ENCODE measurements at places on chromosomes 2 and 18.
A peak's percentile ranks its signal among the peaks of the same experiment; 100 is the strongest.

GRCh38 chr2:5479265-5479928 is 212.8 kb upstream of the SOX11 start:
- DNase-seq: no peak

GRCh38 chr2:7795778-7796563 is 878.8 kb downstream of the RNF144A start:
- DNase-seq: peak; percentile 11

- no peak for DNase-seq
These were observed 78.1 kb downstream of the ASAP2 start for GRCh38 chr2:9284521-9285297.

- DNase-seq: no peak
These were observed 6.3 kb downstream of the CFLAR start for GRCh38 chr2:201122276-201122675.

GRCh38 chr2:1370461-1370860 is 42.8 kb upstream of the TPO start:
- DNase-seq: no peak

- no peak for DNase-seq
These were observed 640.1 kb downstream of the EPHA4 start for GRCh38 chr2:220932041-220932440.

DNA sequence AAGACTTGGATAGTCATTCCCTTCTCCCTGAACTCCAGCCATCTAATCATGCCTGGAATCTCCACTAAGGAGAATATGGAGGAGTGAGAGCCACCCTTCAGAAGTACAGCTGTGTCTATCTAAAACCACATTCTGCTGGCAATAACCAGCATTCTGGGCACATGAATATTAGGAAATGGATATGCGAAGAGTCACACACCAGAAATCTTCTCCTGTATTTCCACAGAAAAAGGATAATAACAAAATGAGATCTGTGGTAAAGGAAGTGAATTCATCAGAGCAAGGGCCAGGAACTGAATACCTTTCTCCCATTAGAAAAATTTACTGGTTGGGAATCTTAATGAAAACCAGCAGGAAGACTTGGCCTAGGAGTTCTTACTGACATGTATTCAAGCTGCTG is 218.8 kb downstream of the SCG2 start:
- peak; percentile 56 for DNase-seq

DNA sequence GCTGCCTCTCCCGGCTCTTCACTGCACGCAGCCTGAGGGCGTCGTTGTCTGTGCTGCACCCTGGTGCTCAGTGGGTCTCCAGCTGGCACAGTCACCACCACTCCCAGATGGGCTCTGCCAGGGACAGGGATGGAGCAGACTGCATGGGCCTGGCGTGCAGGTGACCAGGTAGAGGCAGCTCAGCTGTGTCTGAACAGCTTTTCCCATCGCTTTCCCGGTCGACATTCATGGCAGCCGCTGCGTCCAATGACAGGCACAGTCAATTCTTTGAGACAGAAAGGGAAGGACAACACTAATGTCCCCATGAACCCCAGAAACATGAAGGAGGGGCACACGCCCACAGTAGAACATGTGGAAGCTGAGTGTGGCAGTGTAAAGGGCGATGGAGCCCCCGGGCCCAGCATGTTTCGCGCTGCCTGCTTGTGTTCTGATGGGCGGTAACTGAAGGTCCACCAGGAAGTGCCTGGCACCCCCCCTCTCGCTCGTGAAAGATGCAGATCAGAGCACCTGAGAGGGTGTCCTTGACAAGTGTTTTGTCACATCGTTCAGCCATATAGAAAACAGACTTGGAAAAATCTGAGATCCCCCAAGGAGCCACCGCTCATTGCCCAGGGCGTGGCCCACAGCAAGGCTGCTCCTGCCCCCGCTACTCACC is 122.4 kb downstream of the NFATC1 start:
- DNase-seq: no peak

DNA sequence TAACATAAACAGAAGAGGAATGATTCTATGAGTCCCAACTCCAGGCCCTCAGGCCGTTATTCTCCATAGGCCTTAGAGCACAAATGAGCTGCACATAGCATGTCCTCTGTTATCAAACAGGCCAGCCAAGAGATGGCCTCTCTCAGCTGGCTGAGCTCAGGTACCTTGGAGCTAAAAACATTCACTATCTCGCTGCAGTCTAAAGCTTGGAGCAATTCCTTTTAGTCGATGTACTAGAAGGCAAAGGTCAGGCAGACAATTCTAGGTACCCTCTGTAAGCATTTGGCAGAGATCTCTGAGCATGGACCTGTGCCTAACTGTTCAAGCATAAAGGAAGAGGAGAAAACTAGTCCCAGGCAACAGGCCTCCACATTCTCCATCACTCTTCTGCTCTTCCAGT is 38.0 kb upstream of the ATL2 start:
- no peak for DNase-seq

DNA sequence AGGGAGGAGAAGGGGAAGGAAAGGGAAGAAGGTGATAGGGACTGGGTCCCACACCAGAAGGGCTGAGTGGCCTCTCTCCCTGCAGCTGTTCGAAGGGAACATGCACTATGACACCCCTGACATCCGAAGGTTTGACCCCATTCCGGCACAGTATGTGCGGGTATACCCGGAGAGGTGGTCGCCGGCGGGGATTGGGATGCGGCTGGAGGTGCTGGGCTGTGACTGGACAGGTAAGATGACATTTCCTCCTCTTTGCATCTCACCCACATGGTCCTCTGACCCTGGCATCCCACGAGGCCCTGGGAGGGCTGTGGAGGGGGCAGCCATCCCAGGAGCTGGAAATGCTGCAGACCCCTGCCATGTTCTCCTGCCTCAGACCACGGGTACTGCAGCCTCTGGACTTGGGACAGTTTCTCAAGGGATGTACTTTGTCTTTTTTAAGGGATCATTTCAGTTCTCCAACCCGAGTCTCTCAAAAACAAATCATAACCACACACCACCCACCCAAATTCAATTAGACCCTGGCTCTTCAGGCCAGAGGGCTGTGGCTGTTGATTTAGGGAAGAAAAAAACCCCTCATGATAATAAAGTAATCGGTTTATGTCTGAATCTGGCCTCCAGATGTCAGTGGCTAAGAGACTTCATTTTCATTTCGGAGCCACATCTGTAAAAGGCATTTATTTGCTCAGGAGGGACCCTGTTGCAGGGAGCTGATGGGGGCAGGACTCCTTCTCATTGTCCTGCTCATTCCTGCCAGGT is 63.5 kb downstream of the NRP2 start:
- DNase-seq: no peak

DNA sequence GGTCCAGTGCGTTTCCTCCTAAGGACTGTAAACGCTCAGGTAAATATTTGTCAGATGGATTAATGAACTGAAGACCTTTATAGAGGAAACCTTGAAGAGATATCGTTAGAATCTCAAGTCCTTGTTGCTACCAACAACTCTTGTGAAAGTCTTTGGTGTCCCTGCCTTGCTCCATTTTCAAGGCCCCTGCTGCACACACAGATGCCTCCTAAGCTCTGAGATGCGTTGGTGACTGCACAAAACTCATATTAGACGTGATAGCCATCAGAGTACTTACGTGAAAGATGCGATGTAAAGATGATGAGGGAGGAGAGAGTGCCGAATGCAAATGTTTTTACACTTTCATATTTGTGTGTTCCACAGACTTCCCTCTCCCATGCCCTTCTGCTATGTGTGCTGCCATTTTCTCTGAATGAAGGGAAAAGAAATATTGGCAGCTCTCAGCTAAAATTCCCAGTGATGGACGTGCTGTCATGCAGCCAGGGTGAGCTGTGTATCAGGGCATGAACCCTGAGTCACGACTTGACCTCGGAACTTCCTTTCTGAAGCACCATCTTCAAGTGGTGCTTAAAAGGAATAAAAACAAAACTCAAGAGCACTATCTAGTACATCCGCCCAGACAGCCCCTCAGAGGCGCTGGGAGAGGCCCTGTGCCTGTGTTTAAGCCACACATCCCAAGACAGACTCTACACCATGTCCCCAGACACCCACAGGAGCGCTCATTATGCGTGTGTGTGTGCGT is 117.4 kb downstream of the FAM210A start:
- no peak for DNase-seq

DNA sequence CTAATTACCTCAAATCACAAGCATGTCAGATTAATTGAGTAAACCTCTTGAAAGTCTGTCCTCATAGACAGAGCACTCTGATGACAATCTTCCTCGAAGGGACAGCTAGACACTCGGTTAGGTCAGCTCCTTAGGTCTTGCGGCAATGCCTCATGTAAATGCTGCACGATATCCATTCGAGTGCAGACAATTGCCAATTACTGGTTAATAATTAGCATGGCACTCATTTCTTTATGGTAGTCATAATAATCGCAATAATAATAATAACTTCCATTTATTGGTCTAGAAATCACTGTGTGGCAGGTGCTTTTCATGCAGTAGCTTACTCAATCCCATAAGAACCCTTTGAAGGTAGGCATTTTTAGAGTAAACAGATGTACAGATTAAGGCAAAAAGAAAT is 44.7 kb upstream of the DSC1 start:
- no peak for DNase-seq

- no peak for DNase-seq
These were observed 13.9 kb downstream of the CNTNAP5 start for GRCh38 chr2:124039032-124039431.

DNA sequence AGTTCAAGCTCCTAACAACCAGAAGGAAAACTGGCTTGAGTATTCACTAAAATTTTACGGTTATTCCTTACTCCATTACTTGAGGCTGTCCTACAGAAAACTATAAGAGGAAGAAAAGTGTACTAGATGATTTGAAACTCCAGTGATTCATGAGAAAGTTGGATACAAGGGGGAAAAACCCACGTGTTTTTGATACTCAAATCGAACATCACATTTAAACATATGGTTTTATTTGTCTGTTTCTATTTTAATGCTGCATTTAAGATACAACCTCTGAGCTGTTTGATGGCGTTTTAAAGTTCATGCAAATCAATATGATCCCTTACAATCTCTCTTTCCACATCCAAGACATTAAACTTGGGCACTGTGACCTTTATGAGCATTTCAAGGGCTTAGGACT is 125.1 kb upstream of the LMAN1 start:
- DNase-seq: no peak

GRCh38 chr2:33442528-33443079 is 33.8 kb upstream of the RASGRP3 start:
- DNase-seq: no peak

- DNase-seq: no peak
These were observed 670.7 kb downstream of the ERBB4 start for GRCh38 chr2:211867845-211868451.

- no peak for DNase-seq
These were observed 2.0 kb downstream of the ESPNL start for GRCh38 chr2:238101891-238102841.

Measured in AG08395 (cell line).